ENCODE measurements at places on chromosomes 13 and 19. TPM values are rescaled to one million over a fixed set of nuclear protein-coding genes. Genes with fewer than 3 reads are reported as not detected.
A peak's percentile ranks its signal among the peaks of the same experiment; 100 is the strongest.

The PROZ gene
- total RNA-seq: not detected

DNA sequence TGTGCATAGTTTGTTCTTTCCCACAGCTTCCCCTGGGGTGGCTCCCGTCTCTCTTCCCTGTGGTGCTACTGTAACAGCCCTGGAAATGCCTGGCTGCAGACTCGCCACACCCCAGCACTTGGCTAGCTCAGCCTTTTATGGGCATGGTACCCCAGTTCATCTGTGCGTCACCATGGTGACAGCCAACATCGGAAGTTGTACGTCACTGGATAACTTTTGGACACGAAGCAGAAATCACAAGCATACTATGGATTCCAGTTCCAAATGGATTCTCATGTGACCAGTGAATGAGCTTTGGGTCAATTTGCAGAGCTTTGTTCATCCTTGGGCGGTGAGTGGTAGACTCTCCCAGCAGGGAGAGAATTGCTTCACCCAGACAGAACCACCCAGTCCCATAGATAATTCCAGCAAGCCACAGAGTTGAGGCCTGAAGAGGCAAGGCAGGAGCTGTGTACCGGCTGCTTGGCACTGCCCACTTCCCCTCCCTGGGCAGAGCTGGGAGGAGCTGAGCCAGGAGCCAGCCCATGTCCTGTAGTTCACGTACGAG, 54.4 kb downstream of the COL4A2 start:
- DNase-seq: no peak

The TEX101 gene
- total RNA-seq: not detected

The ADGRE1 gene
- total RNA-seq: 0.20 TPM

The KL gene
- total RNA-seq: not detected

The NEK5 gene
- total RNA-seq: not detected

The ZNF460 gene
- 22.6 TPM for total RNA-seq

DNA sequence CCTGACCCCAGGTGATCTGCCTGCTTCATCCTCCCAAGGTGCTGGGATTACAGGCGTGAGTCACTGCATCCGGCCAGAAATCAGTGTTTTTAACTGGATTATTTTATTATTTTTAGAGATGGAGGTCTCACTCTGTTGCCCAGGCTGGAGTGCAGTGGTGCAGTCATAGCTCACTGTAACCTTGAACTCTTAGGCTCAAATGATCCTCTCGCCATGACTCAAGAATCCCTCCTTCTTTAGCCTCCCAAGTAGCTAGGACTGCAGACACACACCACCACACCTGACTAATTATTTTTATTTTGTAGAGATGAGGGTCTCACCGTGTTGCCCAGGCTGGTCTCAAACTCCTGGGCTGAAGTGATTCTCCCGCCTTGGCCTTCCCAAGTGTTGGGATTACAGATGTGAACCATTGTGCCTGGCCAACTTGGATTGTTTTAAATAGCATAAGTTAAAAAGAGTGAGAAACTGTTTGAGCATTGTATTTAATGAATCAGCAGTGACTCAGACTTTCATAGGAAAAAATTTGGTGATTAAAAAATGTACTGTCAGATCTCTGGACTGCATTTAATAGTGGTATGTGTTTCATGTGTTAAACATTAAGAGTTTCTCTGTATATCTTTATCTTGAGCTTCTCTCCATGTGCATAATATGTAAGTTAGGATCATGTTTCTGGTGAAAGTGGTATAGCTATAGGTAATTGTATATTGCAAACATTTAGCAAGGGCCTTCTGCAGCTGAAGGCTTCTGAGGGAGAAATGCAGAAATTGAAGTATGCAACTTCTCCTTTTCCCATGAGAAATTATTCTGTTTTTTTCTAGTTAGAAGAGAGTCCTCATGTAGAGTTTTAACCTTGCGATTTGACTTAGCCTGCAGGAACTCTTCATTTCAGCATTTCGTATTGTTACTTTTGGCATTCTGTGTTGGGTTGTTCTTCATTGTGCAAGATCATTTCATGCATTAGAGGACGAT, 121.2 kb downstream of the PCCA start:
- DNase-seq: peak; percentile 83

DNA sequence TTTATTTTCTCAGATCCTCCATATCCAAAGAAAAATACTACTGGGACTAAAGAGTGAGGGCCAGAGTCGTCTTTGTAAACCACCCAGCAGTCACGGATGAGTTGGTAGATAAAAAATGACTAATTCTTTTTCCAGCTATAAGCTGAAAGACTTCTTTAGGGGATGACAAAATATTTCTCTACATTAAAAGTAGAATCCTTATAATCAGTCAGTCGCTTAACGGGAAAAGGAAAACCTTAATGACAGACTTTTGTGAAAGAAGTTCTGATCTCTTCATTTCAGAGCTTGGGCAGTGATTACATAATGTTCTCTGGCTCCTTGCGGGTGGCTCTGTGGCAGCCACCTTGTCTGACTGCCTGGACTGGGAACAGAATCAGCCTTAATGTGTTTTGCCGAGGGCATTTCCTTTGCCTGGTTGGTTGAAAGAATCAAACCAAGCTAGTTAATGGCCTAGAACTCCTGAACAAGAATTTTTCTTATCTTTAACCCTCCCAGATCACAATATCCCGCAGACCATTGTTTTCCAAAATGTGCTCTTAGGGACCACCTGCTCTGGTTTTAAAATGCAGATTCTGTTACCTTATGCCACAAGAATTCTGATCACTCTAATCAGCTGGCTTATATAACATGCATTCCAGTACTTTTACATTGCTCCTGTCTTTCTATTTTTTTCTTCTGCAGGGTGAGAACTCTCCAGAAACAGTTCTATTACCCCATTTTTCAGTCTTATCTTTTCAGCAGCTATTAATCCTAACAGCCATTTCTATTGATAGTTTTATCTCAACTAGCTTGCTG, 2.5 kb downstream of the ITM2B start:
- peak; percentile 6 for DNase-seq

GRCh38 chr19:55778331-55778730, 9.4 kb downstream of the RFPL4AL1 start:
- DNase-seq: no peak

The CBY2 gene
- not detected for total RNA-seq

GRCh38 chr13:29524176-29524575, 71.3 kb downstream of the SLC7A1 start:
- DNase-seq: no peak

- peak; percentile 99 for DNase-seq
Observed at GRCh38 chr19:11091703-11092153, 2.5 kb downstream of the LDLR start.

GRCh38 chr13:19586904-19587634, 25.7 kb upstream of the TPTE2 start:
- peak; percentile 86 for DNase-seq

GRCh38 chr19:50719119-50719435, 525 bp downstream of the SHANK1 start:
- DNase-seq: no peak

The KLK14 gene
- not detected for total RNA-seq

DNA sequence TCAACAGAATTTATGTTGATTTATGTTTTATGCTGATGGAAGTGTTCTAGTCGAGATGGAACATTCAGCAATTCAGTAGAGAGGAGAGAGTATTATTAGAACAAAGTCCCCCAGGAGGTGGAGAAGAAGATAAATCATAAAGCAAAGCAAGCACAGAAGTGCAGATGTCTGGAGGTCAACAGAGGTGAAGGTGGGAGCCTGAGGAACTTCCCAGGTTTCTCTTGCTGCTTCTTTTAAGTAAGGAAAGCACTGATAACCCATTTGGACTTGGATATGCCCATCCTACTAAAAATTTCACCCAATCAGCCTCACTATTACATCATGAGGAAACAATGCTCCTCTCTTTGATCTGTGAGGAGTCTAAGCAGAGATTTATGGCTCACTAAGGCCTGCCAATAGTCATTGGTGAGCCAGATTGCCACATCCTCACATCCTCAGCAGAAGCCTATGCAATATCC, 98.8 kb downstream of the EPSTI1 start:
- peak; percentile 57 for DNase-seq

The FXYD3 gene
- not detected for total RNA-seq

The GPR108 gene
- total RNA-seq: 25.5 TPM

The POLD1 gene
- total RNA-seq: 185 TPM

- DNase-seq: no peak
Observed at GRCh38 chr13:32028711-32029110, 2.9 kb upstream of the FRY start.

DNA sequence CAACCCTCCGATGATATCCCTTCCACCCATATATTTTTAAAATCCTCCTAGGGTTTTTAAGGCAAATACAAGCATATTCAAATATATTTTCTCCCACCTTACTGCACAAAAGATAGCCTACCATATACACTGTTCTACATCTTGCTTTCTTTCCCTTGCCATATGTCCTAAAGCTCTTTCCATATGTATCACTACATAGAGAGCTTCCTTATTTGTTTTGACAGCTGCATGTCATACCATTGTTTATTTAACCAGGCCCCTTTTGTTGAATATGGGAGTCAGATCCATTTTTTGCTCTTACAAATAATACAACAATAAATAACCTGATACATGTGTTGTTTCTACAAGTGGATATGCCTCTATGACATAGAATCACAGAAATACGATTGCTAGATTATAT, 32.8 kb upstream of the WDFY2 start:
- no peak for DNase-seq

GRCh38 chr19:11261971-11262839, at the start of gene DOCK6:
DOCK6 (minus strand) TSS chr19:11262524; CDS start chr19:11262440, 84 bp downstream.
- no peak for DNase-seq

DNA sequence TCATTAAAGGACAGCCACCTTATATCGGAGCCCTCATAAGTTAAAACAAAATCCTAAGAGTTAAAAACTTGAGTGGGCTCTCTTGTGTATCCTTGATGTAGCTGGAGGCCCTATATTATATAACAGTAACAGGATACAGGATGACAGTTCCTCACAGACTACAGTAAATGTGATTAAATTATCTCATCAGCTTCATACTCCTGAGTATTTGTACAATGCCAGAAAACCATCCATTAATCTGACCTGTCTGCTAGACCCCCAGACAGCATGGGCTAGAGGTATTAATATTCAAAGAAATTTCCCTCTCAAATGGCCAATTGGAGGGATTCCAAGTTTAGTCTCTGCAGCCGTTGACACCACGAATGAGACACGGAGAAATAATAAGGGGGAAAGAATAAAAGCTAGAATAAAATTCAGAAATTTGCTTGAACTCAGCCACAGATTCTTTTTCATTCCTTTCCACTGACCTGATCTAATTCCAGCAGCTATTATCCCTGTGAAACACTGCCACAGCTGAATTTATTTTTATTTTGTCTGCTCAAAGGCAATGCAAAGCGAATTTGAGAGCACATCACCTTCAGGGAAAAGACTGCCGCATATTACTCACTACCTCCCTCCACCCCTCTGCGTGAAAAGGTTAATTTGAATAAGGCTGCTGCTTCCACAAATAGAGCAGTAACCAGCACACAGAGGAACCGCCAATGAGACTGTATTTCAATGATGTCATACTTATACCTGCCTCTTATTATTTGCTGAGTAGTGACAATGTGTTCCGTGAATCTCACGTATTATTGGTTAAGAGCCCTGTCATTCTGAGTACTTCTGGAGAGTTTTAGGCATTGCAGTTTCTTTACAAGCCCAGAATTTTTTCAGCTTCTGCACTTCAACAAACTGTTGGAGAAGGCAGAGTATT, 155.9 kb upstream of the KLF12 start:
- peak; percentile 83 for DNase-seq

Data from HT1080 (cell line).